ENCODE measurements at places on chromosomes 12 and 14.

DNA sequence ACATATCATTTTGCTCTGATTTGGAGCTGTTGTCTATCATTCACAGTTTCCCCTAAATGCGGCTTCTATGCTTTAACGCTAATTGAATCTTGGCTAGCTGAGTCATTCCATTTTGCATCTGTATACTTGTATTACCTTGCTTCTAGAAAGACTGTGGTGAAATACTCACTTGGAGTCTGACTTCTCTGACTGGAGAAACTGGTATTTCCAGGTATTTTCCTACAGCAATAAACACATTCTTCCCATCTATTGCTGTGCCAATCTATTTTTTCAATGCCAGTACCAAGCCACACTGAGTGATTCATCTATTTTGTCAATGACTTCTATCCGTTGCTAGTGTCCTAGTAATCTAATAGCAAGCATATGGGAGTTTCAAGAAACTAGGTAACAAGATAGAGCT lies 76.0 kb upstream of the ST8SIA1 start:
- no peak for DNase-seq

DNA sequence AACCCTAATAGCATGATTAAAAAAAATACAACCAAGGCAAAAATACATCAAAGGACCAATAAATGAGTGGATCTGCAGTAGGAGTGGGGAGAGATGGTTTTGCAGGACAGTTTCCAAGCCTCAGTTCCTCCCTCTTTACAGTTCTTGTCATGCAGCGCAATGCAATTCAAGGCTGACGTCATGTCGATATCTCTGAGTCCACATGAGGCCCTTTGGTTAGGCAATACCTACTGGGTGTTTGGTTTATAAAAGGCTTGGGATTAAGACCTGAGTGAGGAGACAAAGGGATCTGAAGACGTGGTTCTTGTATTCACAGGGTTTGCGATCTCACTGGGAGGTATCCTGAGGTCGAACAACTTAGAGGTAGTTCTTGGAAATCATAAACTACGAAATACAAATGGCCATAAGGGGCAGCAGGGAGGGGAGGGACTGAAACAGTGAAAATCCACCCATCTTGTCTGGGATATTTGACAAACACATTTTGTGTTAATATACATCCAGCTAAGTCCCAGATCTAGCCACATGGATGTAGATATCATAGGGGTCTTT lies 441.0 kb downstream of the FUT8 start:
- no peak for DNase-seq

- no peak for DNase-seq
These were observed 15.0 kb upstream of the MDM2 start for GRCh38 chr12:68792952-68793351.

DNA sequence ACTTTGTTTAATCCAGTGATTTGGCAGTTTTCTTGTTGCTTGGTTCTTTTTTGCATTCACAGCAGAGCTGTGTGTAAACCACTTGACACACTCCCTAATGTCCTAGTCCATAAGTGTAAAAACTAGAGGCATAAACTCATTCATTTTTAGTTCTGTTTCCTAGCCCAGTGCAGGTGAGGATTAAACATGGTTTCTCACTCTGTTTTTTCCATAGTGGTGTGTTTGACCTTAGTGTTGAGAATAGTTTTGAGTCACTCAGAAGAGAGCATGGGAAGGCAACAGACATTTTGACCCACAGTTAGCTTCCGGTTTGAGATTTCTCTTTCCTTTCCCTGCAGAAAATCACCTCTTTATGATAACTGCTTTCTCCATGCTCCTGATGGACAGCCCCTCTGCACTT lies 24.2 kb upstream of the GALNT16 start:
- no peak for DNase-seq

- DNase-seq, result no peak
These were observed 113.2 kb upstream of the HIF1A start for GRCh38 chr14:61581955-61582615.

- DNase-seq, result no peak
These were observed 12.6 kb upstream of the ABHD12B start for GRCh38 chr14:50859296-50859624.

DNA sequence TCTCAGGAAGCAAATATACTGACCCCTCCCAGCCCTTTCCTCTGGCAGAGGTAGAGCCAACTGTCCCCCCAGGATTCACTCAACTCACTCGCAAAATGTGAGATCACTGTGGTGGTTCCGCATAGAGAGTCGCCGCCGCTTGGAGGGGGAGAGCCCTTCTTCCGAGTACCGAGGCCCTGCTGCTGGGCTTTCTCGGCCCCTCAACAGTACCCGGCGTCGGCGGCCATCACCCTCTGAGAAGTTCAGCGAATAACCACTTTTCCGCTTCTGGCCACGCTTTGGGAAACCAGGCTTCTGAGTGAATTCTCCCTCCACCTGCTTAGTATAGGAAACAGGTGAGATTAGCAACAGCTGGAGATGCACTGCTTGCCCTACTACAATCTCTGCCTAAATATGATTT lies 31.1 kb downstream of the BAZ2A start:
- DNase-seq, result no peak

DNA sequence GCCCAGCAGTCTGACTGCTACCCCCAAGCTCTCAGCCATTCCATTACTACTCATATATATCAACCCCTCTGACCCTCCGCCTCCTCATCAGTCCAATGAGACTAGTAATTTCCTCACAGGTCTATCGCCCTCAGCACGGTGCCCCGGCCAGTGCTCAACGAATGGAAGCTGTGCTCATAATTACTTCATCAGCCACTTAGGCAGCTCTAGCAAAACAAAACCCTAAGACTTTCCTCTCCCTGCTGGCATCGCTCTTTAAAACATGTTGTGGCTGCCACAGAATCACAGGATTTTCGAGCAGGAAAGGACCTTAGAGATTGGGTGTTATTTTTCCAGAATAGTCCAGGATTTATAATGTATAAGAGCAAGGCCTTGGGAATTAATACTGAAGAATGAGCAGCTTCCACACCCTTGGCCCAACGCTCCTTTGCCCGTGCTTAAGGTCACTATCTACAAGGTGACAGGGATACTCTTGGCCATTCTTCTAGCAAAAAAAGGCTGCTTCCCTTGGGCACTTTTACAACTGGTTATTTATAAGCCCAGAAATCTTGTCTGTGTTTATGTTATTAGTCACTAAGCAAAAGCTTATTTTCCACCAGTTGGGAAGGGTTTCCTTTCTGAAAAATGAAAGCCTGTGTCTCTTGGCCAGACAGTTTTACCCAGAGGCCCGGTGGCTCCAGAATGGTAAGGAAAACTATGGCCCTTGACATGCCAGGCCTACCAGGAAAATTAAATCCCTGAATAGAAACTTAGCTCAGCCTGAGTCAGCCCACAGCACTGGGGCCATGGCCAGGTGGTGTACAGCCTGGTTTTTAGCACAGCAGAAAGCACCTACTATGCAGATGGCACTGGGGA lies 47.9 kb downstream of the NUAK1 start:
- DNase-seq, result no peak

- DNase-seq, result no peak
These were observed 190.2 kb downstream of the MON2 start for GRCh38 chr12:62656591-62657362.

DNA sequence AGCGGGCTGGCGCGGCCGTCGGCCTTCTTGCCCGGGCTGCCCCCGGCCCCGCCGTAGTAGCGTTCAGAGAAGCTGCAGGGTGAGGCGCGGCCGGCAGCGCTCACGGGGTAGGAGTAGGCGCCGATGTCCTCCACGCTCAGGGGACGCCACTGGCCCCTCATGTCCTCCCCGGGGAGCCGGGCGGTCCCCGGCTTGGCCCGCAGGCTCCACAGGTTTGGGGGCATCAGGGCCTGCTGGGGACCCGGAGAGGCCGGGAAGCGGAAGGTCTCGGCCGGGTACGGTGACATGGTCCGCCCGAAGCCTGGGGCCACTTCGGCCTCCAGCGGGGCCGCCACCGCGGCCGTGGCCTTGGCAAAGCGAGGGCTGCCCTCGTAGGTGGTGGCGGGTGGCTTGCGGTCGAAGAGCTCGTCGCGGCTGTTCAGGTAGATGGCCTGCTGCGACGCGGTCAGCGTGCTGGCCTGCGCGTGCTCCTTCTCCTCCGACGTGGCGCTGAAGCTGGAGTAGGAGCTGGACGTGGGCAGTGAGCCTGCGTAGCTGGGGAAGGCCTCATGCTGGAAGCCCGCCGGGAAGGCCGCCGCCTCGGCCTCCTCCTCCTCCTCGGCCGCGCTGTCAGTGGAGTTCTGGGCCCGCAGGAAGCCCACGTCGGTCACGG lies 48.7 kb downstream of the BEGAIN start:
- no peak for DNase-seq

DNA sequence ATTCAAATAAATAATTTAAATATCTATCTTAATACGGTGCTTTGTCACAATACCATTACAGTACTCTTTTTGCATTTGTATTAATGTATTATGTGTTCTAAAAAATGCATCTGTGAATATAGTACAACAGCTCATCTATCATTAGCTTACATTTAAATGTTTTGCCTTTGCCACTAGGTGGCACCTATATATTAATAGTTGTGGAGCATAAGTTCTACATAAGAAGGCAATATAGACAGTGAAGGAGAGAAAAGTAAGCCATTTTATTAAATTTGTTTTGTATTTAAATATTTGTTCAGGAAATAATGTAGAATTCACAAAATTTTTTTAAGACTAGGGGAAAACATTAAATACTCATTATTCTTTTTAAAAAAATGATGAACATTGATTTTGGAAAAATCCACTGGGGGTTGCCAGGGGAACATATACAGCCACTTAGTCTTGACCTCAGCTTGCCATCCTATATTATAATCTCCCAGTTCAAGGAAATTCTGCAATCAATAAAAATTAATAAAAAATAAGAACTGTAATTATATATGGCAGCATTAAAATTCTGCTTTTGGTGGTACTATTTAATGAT lies 9.8 kb downstream of the CCER1 start:
- no peak for DNase-seq

All from stimulated activated CD4-positive, alpha-beta T cell treated with anti-CD3 and anti-CD28 coated beads, Interleukin-1b, Interleukin-23, amount 100 ng/mL, for 24 hours (primary cell).